ENCODE measurements at places on chromosomes 12 and 14.

GRCh38 chr14:89267163-89267562, 149.9 kb downstream of the FOXN3 start:
- DNase-seq = no peak

GRCh38 chr12:25764892-25765291, 193.6 kb upstream of the RASSF8 start:
- DNase-seq = no peak

GRCh38 chr14:104689881-104690711, 678 bp downstream of the INF2 start:
- DNase-seq = no peak

- no peak for DNase-seq
These were observed 81.3 kb upstream of the BTG1 start for GRCh38 chr12:92226961-92227360.

DNA sequence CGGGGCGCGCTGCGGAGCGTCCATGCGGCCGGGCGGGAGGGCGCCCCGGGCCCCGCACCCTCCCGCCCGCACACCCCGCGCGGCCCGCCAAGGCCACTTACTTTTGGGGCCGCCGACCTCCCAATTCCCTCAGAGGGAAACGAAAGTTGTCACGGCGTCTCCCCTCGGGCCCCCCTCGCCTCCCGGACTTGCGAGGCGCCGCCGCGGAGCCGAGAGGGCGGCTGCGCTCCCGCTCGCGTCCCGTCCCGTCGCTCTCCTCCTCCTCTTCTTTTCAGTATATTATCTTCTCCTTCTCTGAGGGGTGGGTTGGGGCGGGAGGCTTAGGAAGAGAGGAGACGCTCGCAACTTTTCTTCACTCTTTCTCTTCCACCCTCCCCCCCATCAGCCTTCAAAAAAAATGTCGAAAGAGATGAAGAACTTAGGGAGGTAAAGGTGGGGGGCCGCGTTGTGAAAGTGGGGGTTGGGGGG, 613 bp downstream of the DUSP16 start:
- DNase-seq = peak; percentile 8

GRCh38 chr12:70828351-70828750, 92.2 kb downstream of the PTPRR start:
- no peak for DNase-seq

DNA sequence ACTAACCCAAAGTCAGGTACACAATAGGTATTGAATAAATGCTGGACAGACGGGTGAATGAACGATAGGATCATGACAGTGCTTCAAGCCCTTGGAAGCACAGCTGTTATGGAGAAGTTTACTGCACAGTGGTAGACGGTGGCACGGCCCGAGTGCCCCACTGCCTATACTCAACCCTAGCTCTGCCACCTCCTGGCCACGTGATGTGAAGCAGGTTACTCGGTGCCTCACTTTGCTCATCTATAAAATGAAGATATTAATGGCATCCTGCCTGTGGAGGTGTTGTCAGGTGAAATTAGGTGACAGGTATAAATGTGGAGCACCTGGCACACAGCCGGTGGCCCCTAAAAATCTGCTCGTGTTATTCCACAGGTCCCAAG, 5.8 kb downstream of the ASB2 start:
- no peak for DNase-seq

DNA sequence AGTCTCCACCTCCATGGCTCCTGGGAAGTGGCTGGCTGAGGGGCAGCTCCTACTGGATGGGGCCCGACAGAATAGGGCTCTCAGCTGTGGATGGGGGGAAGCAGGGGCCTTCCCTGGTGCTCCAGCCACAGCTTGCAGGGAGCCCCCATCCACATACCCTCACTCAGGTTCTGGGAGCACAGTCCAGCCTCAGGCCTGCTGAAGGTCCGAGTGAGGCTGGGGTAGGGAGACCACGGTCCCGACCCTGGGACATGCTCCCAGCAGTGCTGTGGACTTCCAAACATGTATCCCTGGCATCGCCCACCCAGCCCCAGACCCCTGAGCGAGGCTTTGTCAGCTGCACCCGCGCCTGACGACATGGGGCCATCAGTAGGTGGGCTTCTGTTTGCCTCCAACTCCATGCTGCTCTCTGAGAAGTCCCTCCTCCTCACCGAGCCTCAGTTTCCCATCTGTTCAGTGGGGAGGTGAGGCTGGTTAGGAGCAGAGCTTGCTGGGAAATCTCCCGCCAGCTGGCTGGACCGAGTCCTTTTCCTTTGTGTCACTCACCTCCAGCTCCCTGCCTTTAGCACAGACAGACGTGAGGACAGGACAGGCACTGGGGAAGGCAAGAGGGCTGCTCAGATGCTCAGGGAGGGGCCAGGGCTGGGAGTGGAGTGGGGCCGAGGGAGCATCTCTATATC, 9.1 kb upstream of the ATG101 start:
- no peak for DNase-seq

DNA sequence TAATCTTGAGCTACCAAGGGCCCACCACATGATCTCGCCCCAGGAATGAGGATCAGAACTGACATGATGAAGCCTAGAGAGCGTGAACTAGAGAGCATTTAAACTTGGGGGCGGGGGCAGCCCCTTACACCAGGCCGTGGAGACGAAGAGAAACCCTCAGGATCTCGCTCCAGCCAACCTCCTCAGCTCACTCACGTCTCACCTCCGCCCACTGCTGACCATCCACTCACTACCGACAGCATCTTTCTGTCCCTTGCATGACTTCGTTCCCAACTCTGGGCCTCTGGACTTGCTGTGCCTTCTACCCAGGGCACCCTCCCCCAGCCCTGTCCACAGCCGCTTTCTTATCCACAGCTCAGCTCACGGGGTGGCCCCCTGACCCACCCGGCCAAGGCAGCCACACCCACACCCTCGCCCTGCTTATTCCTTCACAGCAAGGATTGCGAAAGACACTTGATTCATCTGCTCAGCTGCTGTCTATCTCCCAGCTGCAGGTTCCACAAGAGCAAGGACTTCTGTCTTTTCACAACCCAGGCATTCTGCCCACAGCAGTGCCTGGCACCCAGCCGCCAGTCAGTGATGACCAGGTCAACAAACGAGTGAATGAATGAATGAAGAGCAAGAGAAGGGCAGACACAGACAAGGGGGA, 6.4 kb downstream of the STX2 start:
- DNase-seq = no peak

DNA sequence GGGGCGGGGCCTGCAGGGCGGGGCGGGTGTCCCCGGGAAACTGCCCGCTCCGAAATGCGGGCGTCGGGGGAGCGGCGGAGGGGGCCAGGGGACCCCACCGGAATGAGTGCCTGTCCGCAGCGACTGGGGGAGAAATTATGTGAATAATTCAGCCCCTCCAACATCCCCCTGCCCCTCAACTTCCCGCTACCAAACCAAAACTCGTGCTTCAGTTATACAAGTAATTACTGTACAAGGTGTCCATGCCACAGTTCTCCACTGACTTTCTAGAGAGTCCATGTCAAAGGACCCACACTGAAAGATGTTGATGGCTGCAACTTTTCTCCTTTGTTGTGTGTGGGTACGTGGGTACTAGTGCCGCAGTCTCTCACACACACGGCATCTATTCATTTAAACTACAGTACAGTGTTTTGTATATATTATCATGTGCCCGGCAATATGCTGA, 414 bp upstream of the CDK17 start:
- DNase-seq = no peak

DNA sequence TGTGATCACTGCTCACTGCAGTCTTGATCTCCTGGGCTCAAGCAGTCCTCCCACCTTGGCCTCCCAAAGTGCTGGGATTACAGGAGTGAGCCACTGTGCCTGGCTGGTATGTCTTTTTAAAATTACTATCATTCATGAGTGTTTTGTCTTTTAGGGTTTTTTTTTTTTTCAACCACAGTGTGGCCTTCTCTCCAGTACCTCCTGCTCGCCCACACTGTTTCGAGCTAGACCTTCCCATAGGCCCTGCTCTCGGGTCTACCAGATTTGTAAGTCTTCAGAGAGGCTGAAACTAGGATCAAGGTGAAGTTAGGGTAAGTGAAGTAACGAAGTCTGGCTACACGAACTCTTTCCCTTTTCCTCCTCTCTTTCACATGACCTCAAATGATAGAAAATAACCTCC, 1.5 kb downstream of the BIN2 start:
- no peak for DNase-seq

- no peak for DNase-seq
These were observed 21.3 kb downstream of the MOK start for GRCh38 chr14:102283631-102284129.

DNA sequence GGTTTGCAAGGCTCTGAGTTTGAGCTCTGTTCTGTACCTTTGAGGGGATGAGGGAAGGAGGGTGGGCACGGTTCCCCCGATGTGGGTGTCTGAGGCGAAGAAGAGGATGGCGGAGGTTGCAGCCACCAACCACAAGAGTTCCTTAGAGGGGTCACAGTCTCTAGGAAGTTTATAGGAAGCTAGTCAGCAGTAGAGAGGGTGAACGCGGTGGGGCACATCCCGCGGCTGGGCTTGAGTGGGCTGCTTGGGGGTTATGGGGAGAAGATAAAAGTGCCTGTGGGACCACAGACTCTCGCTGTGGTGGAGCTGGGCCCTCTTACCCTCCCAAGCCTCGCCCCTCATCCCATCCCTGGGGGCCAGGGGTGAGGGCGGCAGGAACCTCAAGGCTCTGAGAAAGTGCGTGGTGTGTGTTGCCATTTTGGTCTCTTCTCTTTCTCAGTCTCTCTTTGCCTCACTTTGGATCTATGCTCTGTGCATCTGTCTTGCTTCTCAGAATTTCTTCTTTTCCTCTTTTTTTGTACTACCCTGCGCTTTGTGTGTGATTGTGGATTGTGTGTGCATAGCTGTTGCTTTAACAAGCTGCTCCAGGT, 2.7 kb downstream of the CD4 start:
- no peak for DNase-seq

- no peak for DNase-seq
These were observed 33.3 kb upstream of the STON2 start for GRCh38 chr14:81433378-81433777.

GRCh38 chr14:55477680-55478079, 37.3 kb upstream of the TBPL2 start:
- DNase-seq = no peak
